Trophoblast cell (in vitro differentiated cells and primary cell): ENCODE measurements at places on chromosomes 2 and 18.

GRCh38 chr2:145631561-145631960 lies 1111.6 kb upstream of the ZEB2 start:
- no peak for DNase-seq

DNA sequence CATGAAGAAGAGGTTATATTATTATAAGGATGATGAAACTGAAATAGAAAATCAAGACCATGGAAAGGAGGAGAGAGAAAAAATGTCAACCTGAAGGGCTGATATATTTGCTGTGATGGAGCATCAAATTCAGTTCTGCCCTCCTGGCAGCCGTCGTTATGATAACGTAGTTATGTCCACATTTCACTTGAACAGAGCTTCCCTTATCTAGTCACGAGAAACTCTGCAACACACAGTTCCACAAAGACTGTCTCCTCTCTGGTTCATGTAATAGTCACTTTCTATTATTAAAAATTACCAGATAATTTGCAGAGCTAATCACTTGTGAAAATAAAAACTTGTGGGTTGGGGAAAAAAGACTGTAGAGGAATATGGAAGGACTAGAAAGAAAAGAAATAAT lies 19.5 kb upstream of the RBMS1 start:
- no peak for DNase-seq

DNA sequence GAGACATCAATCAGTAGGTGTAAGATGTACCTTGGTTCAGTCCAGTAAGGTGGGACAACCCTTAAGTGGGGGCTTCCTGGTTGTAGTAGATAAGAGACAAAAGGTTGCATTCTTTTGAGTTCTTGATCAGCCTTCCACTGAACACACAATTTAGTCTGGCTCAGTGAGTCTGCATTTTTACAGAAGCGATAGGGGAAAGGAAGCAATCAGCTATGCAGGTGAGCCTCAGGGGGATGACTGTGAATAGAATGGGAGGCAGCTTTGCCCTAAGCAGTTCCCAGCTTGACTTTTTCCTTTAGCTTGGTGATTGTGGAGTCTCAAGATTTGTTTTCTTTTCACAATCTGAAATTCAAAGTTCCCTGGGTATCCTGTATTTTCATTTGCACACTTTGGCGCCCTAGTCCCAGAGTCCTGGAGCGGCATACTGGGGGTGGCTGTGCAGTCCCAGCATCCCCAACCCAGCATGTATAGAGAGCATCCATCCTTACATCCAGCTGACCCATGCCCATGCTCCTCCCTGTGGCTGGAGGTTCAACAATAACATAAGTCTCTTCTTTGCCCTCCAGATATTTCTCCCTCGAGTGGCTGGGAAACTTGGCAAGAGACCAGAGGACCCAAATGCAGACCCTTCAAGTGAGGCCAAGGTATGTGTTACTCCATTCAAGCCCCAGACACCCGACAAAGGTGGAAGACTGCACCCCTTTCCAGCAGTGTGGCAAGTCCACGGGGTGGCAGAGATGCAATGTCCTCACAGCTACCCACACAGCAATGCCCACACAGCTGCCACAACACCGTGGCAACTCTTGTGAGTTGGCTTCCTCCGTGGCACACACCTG lies 20.1 kb upstream of the PRLH start:
- peak; percentile 56 for DNase-seq

DNA sequence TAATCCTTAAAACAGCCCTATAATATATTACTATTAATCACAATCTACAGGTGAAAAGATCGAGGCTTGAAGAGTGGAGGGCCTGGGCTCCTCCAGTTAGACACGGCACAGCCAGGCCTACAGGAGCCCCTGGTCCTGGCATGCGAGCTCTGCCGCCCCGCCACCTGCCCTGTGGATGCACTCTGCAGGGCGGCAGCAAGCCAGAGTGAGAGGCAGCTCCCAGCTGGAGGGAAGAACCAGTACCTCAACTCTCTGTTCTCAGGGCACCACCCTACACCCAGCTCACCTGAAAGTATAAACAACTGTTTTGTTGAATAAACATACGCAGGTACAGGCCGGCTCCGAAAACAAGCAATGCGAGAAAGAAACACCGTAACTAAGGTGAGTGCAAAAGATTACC lies 34.6 kb downstream of the EIPR1 start:
- no peak for DNase-seq

- no peak for DNase-seq
Observed at GRCh38 chr2:160516547-160517365, 23.1 kb upstream of the RBMS1 start.

DNA sequence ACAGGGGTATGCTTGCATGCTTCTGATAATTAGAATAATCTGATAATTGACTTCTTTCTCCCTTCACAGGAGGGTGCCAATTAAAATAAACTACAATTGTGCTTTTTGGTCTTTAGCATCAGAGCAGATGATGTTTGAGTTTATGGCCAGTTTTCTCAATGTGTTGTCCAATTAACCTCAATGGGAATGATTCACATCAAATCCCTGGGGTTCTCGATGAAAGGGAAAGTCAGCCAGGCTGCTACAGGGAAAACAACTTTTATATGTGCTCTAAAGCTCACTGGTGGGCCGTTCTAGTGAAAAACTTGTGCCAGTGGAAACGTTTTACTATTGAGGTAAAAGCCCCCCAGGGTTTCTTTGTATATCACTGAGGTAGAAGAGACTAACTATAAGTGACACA lies 887.3 kb upstream of the CRIM1 start:
- DNase-seq, result no peak

DNA sequence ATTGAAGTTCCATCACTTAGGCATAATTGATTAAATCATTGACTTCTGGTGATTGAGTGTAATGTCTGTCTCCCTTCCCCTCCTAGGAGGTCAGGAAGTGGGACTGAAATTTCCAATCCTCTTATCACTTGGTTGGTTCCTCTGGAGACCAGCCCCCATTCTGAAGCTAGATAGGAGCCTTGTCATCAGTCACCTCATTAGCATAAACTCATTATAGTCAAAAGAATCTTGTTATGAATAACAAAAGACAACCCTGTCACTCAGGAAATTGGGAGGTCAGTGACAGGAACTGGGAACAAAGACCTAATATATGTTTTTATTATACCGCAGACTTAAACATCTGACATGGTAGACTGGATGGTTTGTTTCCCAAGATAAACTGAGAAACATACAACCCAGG lies 60.7 kb upstream of the GAREM2 start:
- DNase-seq, result no peak

GRCh38 chr2:231920795-231921194 lies 5.4 kb downstream of the NPPC start:
- DNase-seq, result no peak

DNA sequence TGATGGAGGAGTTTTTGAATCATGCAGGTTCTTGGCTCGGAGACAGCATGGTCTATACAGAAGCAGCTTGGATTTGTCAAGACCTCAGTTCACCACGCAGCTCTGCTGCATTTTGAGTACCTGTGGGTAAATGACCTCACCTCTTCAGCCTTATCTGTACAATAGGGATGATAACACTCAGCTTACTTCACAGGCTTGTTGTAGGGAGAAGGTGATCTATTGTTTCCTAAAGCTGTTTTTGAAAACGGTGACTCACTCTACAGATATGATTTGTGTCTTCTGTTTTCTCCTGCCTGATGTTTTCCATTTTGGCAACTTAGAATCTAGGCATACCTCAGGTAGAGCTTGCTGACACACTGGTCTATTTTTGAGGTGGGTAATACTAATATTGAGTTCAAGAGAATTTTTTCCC lies 80.3 kb downstream of the FMNL2 start:
- peak; percentile 87 for DNase-seq

- no peak for DNase-seq
Observed at GRCh38 chr2:120992791-120993555, 257.3 kb downstream of the GLI2 start.

- DNase-seq, result no peak
Observed at GRCh38 chr2:66775730-66776422, 341.0 kb downstream of the MEIS1 start.

DNA sequence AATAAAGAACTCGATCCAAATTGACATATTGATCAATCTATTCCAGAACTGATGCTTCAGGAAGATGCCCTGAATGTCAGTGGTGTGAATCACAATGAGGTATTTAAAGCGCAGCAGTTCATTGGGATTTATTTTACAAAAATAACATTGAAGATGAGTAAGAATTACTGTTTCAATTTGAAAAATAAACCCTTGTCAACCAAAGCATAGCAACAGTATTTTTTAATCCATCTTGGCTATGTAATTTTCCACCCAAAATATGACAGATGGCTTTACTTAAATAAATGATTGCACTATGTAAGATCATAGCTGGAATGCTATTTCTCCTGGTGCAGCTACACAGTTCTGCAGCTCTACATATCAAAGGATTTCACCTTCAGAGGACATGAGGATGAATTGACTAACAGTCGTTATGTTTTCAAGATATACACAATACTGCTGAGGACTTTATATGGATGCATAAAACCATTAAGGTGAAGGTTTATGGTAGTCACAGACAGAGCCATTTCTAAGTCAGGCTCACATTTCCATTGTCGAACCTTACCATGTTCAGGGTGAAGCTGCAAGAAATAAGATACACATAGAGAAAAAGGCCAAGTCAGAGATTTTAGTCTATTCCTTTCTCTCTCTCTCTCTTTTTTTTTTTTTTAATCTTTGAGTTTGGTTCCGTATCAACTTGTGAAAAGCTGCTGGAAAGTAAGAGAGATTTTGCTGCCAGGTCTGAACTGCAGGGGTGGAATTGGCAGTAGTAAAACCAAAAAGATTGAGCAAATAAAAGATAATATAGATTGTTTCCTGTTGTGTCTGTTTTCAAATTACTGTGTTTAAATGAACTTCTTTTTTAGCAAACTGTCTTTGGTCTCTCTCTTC lies 398.0 kb upstream of the CDH20 start:
- no peak for DNase-seq

- no peak for DNase-seq
Observed at GRCh38 chr18:68520406-68521075, 194.4 kb downstream of the TMX3 start.

DNA sequence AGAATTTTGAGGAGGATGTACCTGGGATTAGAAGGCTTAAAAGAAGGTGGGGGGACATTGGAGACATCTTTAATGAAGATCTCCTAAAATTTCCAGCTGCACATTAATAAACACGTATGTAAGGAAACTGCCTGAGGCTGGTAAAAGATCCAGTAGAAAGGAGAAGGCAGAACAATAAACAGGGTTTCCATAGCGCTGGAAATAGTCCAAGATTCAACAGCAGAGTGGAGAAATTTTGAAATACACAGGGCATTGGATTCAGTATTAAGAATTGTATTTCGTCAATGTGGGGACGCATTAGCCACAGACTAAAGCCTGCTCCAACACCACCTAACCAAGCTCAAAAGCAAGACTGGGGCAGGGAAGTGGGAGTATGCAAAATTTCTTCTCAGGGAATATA lies 606.9 kb upstream of the NRXN1 start:
- DNase-seq, result no peak

GRCh38 chr2:27016801-27017325 lies 15.9 kb upstream of the TMEM214 start:
- DNase-seq, result peak; percentile 42

- DNase-seq, result no peak
Observed at GRCh38 chr18:45839414-45840395, 14.2 kb downstream of the SIGLEC15 start.

GRCh38 chr2:241909769-241910168 lies 40.2 kb downstream of the RTP5 start:
- DNase-seq, result no peak

DNA sequence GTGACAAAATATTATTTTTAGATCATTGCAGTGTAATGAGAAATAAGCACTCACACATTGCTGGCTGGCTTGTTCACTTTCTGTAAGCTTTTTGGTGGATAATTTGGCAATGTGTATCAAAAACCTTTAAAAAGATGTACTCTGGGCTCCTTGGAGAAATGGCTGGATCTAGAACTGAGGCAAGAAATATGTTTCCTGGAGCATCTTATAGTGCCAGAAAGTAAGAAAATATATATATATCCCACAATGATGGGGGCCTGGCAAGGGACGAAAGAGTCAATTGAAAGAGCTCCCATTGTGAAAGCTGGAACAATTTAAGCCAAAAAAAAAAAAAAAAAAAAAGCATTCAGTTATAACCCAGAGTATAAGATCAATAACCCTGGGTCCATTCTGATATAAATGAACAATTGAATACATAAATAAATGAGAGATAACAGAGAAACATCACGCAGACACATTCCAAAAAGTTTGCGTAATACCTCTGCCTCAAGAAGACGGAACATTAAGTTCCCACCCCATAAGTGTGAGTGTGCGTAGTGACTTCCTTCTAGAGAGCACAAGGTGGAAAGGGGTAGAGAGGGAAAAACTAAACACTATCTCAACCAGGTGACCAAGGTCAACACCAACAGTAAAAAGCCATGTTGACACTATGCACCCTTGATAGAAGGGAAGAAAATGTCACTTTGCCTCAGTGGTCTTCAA lies 77.5 kb downstream of the BIN1 start:
- no peak for DNase-seq

- no peak for DNase-seq
Observed at GRCh38 chr2:39772812-39773152, 6.3 kb downstream of the THUMPD2 start.

- peak; percentile 92 for DNase-seq
Observed at GRCh38 chr18:36372903-36373311, 75.4 kb downstream of the FHOD3 start.

GRCh38 chr2:36480028-36480427 lies 117.9 kb downstream of the FEZ2 start:
- no peak for DNase-seq

DNA sequence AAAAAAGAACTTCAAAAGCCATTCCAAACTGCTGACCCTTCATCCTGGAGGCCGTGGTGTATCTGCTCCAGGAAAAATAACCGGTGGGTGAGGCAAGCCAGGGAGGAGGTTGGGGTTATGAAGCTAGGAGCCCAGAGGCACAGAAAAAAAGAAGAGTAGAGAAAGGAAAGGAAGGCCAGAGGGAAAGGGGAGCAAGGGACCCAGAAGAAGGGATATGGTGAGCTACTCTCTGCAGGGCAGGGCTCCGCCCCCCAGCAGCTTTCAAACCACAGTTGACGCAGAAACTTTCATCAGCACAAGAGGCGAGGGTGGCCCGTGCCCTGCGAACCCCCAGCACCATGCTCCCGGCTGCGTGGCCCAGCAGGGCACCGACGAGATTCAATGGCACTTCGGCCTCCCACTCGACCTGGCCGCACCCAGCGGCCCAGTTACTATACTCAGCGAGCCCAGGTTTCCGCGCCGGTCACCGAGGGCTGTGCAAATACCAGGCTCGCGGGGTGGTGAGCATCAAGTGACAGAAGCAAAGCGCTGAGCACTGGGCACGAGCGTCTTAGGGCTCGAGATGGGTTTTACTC lies 665 bp downstream of the MCM6 start:
- DNase-seq, result peak; percentile 58

GRCh38 chr18:55390898-55391297 lies 197.1 kb downstream of the TCF4 start:
- DNase-seq, result no peak

DNA sequence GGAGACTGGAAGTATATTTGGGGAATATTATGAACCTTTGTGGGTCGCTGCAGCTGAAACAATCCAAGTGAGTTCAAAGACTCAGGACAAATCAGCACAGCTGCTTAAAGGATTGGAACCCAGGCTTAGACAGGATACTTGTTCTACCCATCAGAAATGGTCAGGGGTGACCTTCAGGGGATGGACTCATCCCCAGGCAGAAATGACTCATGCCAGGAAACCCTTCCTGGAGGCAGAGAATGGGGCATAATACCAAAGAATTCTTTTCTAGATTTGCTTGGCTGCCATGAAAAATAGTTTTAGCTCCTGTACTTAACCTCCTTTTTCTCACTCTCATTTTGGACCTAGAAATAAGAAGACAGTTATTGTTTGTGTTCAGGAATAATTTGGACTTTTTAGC lies 425.5 kb downstream of the TSN start:
- DNase-seq, result no peak
